ENCODE measurements at places on chromosomes 1 and 21.

DNA sequence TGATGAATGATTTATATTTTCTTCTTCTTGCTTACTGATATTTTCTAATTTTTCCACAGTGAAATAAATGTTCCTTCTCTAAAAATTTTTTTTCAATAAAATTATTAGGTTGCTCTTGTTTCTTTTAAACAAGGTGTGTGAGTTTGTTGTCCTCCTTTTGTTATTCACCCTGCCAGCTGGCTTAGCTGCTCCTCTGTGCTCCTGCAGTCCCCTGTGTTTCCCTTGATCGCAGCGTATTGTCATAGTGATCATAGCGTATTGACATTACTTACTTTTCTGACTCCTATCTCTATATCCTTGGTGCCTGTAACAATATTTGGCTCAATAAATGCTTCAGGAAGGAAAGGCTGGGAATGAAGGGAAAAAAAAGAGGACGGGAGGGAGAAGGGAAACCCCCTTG is 24.9 kb upstream of the PODN start:
- DNase-seq, result no peak

- DNase-seq, result no peak
Measured at GRCh38 chr1:201806801-201807200, 22.2 kb upstream of the IPO9 start.

DNA sequence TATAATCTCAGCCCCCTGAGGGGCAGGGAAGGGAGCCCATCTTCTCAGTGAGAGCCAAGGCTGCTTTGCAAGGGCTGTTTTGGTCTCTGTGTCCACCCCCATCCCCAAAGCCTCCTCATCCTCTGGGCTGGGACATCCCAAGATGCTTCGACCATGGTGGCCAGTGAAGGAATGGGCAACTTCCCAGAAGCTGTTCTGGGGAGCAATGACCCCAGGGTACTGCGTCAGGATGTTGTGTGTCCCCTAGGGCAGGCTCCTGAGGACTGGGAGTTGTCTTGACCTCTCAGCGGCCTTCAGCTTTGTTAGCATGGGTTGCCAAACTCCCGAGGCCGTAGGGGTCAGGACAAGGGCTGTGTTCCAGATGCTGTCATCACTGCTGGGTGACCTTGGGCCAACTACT is 238.4 kb upstream of the POU3F1 start:
- DNase-seq, result no peak

DNA sequence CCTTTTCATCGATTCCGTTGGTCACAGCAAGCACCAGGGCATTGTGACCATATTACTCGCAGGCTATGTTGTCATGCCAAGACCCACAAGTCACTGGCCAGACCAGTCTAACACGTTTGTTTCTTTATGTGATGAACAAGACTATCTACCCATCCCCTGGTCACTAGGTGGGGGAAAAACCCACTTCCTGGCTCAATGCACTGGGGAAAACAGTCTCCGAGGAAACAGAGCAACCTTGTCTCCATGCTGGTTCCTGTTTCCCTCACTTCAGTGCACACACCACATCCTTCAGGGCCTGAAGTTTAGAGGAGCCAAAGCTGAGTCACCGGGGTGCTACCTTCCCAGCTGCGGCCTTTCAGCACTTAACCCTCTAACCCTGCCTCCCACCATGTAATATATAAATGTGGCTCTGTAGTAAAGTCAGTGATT is 20.9 kb downstream of the ERICH3 start:
- no peak for DNase-seq

GRCh38 chr1:4328402-4329071 is 325.9 kb upstream of the AJAP1 start:
- no peak for DNase-seq

- no peak for DNase-seq
Measured at GRCh38 chr21:34825101-34825500, 156.3 kb downstream of the CLIC6 start.

DNA sequence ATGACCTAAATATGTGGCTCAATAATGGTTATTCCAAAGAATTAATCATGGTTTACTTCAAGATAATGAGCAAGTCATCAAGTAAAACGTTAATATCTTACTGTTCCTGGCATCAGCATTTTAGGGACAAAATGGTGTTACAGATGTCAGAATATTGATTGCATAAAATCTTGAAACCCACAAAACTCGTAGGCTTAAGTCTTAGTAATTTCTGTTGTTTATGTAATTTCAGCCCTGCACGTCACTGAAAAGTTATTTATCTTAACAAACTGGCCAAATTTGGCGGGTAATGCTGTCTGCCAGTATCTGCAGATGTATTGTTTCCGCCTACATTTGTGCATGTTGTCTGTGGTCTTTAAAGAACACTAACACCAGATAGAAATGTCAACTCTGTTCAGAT is 25.8 kb downstream of the CDC7 start:
- no peak for DNase-seq

DNA sequence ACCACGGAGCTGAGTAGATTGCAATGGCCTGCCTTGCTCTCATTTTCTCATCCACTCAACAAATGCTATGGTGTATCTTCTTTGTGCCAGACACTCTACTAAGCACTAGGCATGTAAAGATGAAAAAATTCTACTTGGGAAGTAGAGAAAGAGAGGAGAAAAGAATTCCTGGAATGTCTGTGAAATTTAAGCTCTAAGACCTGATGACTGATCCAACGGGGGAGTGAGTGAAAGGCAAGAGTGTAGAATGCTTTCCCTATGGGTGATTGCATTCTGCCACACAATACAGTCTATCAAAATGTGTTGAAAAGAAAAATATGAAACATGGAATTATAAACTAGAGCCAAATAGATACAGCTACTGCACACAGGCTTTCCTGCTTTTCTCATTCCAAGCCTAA is 82.3 kb downstream of the CYYR1 start:
- no peak for DNase-seq
